ENCODE measurements at places on chromosomes 12 and 14.

DNA sequence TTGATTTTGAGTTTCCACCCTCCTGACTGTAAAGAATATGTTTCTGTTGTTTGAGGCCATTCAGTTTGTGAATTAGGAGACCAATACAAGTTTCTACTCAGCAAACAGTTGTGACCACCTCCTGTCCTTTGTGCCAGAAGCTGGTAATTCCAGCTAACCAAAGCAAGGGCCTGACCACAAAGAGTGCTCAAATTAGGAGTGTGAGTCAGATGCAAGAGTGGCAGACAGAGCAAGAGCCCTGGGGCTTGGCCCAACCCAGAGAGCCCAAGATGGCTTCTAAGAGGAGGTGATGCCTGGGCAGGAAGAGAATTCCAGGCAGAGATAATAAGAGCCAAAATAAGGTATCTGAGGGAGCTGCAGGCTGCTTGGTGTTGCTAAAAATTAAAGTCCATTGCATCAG lies 77.7 kb upstream of the C14orf132 start:
- no peak for ATAC-seq

DNA sequence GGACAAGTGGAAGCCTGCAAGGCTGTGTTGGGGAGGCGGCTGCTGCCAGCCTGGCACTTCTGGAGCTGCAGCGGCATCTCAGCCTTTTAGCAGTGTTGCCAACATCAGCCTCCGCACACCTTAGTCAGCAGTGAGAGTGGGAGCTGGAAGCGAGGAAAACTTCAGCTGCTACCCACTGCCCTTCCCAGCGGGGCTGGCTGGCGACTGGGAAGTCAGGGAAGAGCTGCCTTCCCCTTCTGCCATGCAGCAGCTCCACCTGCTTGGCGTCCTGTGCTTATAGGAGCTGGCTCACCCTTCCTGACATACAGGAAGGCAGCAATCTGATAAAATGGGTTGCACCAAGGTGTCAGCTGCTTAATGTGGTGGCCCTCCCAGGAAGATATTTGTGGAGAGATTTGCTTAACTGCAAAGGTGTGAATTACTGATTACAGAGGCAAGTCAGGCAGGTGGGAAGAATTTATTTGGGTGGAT lies 15.4 kb upstream of the PLEKHG3 start:
- no peak for ATAC-seq

DNA sequence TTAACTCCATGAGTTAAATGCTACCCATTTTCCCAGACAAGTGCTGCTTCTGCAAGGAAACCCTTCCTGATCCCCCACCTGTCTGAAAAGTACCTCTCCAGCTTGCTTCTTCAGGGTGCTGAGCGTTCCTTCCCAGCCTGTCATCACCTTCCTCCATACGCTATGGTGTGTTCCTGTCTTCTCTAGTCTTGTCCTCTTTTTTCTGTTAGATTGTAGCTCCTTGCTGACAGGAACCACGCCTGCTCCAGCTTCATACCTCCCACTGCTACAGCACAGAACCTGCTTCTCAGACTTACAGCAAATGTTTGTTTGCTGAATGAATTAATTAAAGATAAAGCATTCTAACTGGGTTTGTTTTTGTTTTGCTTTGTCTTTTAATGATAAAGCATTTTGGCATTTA lies 39.1 kb downstream of the ERH start:
- ATAC-seq: no peak

DNA sequence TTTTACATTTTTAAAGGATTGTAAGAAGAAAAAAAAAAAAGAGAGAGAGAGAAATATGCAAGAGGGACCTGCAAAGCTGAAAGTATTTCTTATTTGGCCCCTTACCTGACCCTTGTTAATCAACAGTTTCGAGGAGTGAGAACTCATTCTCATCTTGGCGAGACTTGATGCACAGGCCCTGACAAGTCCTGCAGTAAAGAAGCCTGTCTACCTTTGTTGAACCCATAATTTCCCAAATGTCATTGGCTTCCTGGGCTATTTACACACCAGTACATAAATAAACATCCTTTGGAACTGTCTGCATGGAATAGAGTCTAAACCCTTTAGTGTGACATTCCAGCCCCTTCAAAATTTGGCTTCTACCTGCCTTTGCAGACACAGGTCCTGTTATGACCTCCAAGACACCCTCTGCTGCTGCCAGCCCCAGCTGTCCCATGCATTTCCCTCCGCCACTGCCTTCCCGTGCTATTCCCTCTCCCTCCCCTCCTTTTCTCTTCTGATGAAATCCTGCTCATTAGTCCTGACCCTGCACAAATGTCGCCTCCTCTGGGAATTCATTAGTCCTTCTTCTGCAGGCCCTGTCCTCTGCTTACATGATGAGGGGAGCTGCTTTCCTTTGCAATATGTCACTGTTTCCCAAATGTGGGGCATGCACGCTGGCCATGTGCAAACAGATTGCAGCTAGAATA lies 35.1 kb downstream of the MYL2 start:
- ATAC-seq: no peak

DNA sequence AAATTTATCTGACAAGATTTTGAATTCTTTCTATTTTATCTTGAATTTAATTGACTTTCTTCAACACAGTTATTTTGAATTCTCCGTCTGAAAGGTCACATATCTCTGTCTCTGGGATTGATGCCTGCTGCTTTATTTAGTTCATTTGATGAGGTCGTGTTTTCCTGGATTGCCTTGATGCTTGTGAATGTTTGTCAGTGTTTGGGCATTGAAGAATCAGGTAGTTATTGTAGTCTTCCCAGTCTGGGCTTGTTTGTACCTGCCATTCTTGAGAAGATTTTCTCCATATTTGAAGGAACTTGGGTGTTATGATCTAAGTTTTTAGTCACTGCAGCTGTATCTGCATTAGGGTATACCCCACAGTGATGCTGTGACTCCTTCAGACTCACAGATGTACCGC lies 315.8 kb upstream of the DDHD1 start:
- ATAC-seq: no peak

DNA sequence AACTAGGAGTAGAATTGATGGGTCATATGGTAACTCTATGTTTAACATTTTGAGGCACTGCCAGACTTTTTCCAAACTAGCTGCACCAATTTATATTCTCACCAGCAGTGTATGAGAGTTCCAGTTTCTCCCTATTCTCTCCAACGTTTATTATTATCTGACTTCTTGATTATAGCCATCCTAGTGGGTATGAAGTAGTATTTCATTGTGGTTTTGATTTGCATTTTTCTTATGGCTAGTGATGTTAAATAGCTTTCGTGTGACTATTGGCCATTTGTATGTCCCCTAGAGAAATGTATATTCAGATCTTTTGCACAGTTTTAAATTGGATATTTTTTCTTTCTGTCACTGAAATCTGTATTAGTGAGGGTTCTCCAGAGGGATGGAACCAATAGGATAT lies 37.8 kb downstream of the HELB start:
- no peak for ATAC-seq

GRCh38 chr14:68557648-68558047 lies 235.2 kb downstream of the ZFP36L1 start:
- no peak for ATAC-seq

- ATAC-seq: no peak
These were observed 66.0 kb downstream of the GPR137C start for GRCh38 chr14:52618602-52619001.

DNA sequence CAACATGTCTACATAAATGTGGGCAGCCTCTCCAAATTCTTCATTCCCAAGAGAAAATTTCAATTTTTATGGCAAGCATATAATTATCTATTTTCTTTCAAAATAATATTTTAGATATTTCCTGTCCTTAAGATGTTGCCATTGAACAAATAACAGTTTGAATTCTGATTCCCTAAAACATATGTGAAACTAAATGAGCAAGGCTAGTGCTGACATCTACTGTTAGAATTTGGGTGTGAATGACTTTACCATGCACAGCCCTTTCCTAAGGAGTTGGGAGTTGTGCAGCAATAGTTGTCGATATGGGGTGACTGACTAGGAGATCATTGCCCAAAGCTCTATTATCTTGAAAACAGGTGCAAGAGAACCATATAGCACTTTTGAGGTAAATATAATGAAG lies 108.2 kb upstream of the SLC38A4 start:
- ATAC-seq: no peak

- ATAC-seq: no peak
These were observed 2.9 kb downstream of the SCNN1A start for GRCh38 chr12:6372403-6373003.

DNA sequence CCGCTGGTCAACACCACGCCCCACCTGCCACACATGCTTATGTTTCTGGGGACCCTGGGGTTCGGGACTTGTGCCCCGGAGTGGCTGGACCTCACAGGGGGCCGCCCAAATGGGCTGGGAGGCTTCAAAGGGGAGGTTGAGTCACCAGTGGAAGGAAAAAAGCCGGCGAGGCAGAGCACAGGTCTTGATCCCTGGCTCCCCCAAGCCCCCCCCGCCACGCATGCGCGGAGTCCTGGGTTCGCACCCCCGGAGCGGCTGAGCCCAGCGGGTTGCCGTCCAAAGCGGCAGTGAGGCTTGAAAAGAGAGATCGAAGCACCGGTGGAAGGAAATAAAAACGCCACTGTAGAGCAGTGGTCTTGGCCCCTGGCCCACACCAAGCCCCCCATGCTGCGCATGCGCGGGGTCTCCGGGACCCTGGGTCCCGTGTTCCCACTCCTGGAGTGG lies 313.5 kb downstream of the ALG10 start:
- ATAC-seq: no peak

- ATAC-seq: no peak
These were observed 13.4 kb downstream of the TNFAIP2 start for GRCh38 chr14:103136388-103137271.

DNA sequence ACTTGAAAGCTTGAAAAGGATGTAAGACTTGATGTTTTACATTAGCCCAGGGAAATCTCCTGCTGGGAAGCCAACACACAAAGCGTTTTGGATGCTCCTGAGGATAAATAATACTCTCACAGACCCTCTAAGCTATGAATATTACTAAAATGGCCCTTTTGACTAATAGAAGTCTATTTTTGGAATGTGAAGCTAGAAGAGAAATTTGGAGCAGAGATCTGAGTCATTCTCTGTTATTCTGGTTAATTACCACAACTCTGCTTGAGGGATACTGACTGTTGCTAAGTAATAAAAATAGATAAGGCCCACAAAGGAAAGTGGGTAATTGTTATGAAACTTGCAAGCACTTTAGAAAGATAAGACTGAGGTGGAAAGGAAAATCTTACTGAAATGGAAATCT lies 346.2 kb upstream of the STXBP6 start:
- ATAC-seq: no peak

DNA sequence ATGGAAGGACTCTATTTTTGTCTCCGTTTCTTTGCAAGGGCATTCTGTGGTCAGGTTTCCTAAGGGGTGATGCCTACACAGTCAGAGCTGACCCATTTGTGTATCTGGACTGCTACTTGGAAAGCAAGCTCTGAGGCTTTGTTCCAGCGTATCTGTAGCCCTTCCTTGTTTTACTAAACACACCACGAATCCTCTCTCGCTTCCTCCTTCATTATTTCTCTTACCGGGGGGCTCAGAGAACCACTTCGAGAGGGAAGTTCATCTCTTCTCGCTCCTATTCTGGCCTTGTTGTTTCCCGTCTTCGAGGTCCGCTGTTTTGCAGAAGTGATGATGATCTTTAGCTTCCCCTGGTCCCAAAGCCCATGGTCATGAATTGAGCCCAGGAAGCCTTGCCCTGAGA lies 164.7 kb downstream of the SSPN start:
- no peak for ATAC-seq

DNA sequence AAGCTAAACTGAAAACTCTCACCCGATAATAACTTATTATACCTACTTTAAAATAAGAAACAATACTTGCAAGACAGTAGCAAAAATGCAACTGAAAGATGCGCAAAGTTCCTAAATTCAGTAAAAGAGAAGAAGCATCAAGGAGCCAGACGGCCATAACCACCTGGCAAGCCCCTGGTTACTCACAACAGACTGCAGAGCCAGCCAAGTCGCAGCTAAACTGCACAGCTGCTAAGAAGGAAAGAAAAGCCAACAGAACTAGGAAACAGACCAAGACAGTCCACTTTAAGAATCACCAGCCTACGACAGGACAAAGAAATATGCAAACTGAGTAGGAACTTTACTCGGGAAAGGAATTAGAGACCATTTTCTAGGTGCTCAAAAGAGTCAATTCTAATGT lies 127.9 kb downstream of the TMTC1 start:
- ATAC-seq: peak; percentile 25

GRCh38 chr12:7994731-7995205 lies 37.7 kb upstream of the FOXJ2 start:
- peak; percentile 57 for ATAC-seq

DNA sequence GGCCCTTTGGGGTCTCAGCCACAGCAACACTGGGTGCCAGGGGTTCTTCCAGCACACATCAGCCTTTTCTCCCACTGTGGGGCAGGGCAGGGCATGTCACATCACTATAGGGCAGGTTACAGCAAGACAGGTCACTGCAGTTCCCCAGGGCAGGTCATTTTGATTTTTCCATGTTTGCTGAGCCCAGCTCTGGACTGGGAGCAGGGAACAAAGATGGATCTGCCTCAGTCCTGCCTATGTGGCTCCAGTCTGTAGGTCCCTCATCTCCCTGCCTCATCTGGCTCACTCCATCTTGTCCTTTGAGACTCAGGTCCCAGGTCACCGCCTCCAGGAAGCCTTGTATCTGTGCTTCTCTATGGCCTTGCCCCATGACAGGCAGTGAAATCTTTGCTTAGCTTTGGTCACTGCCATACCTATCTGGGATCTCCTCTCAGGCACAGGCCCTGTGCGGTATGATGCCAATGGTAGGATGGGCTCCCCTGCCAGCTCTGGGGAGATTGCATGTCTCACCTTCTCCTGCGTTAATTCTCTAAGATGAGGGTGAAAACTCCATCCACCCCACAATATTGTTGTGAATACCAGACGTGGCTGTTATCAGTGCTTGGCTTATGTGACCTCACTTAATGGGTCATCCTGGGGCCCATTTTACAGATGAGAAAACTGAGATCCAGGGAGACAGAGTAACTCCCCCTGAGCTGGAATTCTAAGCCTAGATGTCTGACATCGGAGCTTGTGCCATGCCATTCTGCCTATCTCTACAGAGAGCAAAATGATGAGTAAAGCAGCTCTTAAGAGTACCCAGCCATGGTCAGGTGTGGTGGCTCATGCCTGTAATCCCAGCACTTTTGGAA lies 1.5 kb downstream of the SERPINA6 start:
- no peak for ATAC-seq

DNA sequence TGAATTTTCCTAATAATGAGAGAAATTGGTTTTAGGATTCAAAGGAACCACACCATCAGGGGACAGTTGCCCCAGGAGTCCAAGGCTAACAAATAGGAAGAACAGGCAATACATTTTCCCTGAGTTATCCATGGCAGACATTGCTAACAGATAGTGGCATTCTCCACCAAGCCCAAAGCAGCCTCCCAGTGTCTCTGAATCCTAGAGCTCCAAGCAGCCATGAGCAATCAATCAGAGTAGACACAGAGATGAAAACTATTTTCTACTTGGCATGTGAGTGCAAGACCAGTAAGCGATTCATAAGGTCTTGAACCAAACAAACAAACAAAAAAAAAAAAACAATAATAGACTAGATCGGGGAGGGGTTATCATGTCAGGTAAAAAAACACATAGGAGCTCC lies 515.7 kb downstream of the MED13L start:
- ATAC-seq: no peak

GRCh38 chr12:45468751-45469615 lies 253.1 kb downstream of the ANO6 start:
- ATAC-seq: no peak

Data from gastroesophageal sphincter (tissue), 4 donors.